Renal pelvis (tissue), 12 donors: ENCODE measurements at places on chromosomes 1 and 21. TPM values are rescaled to one million over a fixed set of nuclear protein-coding genes. Genes with fewer than 3 reads are reported as not detected.

Gene MYOG
- polyA plus RNA-seq: 0.18 TPM

Gene RGS8
- 0.06 TPM for polyA plus RNA-seq

Gene HENMT1
- 11.0 TPM for polyA plus RNA-seq

Gene CD2
- polyA plus RNA-seq: 0.14 TPM

Gene CACNA1S
- polyA plus RNA-seq: 0.51 TPM

Gene E2F2
- polyA plus RNA-seq: 4.8 TPM

Gene OLFML3
- polyA plus RNA-seq: 131 TPM
